ENCODE measurements at places on chromosomes 16 and 17.

DNA sequence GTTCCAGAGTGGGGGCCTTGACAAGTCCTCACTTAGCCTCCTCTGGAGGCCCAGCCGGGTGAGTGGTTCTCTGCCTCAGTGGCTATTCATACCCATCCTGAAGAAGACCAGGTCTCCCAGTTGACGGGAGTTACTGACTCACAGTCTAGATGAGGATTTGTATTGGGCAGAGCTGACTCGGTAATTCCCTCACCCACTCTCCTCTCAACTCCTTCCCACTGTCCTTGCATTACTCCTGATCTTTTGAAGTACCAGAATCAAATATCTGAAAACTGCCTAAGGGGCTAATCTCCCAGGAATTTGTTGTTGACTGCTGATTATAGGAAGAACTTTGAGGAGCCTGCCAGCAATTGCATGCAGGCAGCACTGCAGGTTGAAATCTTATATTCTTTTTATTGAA lies 14.2 kb downstream of the SAP30BP start:
- no peak for DNase-seq

GRCh38 chr16:11165894-11166665 lies 89.9 kb downstream of the SOCS1 start:
- no peak for DNase-seq

GRCh38 chr17:78736526-78737079 lies 45.5 kb downstream of the CYTH1 start:
- DNase-seq = no peak

DNA sequence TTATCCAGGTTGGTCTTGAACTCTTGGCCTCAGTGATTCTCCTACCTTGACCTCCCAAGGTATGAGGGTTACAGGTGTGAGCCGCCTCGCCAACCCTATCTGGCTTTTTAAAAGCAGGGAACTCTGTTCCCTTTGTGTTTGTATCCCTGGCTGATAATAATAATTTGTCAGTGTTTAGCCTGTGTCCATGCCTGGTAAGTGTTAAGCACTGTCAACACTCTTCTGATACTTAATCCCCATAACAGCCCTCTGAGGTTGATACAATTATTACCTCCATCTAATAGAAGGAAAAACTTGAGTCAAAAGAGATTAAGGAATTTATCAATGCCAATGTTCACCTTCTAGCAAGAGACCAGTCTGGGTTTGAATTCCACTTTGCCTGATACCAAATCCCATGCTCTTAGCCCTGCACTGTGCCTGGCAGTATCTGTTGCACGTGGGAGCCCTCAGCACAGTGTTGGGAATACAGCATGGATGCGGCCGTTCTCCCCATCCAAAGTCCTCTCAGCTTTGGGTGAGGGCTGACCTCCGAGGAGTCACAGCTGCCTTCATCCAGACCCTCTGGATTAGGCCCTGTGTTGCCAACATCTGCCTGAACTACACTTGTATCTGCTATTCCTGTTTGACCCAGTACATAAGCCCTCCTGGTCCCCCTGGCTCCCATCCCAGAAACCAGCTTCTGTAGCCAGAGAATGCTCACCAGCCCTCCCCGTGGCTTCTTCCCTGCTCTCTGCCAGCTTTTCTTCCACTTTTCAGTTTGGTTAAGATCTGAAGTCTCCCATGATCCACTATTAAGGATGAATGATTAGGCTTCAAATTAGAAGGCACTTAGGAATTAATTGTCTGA lies 335.6 kb upstream of the ASIC2 start:
- no peak for DNase-seq

- DNase-seq = no peak
These were observed 58.7 kb downstream of the CMC2 start for GRCh38 chr16:80947708-80948625.

GRCh38 chr17:9259419-9259818 lies 238.1 kb downstream of the NTN1 start:
- DNase-seq = no peak

Measured in stimulated activated CD8-positive, alpha-beta memory T cell treated with anti-CD3 and anti-CD28 coated beads, Interleukin-2, amount 100 ng/mL, for 48 hours (primary cell).